Thoracic aorta (tissue), 2 donors: ENCODE measurements at places on chromosomes 1 and 21. TPM values are rescaled to one million over a fixed set of nuclear protein-coding genes. Genes with fewer than 3 reads are reported as not detected.

DNA sequence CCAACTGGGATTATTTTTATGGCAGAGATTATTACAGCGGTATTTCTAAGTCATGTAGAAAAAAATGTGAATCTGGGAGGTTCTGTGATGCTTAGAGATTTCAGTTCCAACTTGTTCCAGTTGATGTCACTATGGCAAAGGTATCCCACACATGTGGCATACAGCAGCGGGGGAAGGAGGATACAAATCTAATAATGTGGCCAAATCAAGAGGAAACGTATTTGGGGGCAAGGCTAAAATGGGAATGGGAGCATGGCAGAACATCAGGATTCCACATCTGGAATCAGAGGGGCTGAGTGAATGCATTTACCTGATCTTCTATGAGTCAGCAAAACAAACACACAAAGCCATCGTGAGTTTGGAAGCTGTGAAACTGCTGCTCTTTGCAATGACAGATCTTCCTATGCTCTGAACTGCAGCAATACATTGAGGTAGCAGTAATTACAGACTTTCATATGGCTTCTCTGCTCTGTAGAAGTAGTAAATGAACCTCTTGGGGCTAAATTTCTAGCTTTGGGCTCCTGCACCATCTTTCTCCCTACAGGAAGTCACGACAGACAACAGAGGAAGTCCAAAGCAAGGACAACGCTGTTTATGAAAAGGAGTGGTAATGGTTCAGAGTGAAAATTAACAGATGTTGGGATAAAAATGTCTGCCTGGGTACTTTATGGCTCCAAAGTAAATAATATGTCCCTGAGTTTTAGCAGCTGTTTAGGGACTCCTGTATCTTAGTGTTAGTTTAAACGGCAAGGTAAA is 55.5 kb downstream of the GABPA start:
- no peaks in the 10 kb centered on the region for H3K4me1 ChIP-seq
- no peak for DNase-seq
- H3K27ac ChIP-seq, result no peak overlapping the region
- H3K36me3 ChIP-seq, result no peaks in the 10 kb centered on the region
- H3K4me3 ChIP-seq, result peak overlapping the region; percentile 57

DNA sequence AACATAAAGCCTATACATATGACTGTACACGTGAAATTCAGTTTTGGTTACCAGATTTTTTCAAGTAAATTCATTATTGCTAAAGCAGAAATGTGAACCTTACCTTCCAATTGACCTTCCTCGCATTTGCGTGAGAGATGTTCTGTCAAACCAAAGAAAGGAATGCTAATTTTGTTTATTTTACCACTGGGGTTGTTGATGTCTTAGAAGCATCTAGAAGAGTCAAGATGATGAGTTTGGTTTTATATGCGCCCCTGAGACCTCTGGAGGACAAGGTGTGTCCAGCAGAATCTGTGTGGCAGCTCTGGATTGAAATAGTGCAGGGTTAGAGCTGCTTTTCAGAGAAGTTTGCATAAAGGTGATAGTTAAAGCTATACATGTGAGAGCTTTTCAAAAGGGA is 48.4 kb downstream of the ZBTB40 start:
- H3K36me3 ChIP-seq, result no peaks in the 10 kb centered on the region
- peak overlapping the region; percentile 4 for H3K4me3 ChIP-seq
- H3K27ac ChIP-seq, result peak overlapping the region; percentile 51
- H3K27me3 ChIP-seq, result no peaks in the 10 kb centered on the region

- peaks cover 29% of the 10 kb centered on the region for H3K36me3 ChIP-seq
- DNase-seq, result no peak
- H3K4me3 ChIP-seq, result no peak overlapping the region
- peak overlapping the region; percentile 15 for H3K27ac ChIP-seq
- H3K4me1 ChIP-seq, result peaks cover 25% of the 10 kb centered on the region
- H3K27me3 ChIP-seq, result no peaks in the 10 kb centered on the region
Observed at GRCh38 chr1:230836793-230837192, 31.5 kb downstream of the C1orf198 start.

DNA sequence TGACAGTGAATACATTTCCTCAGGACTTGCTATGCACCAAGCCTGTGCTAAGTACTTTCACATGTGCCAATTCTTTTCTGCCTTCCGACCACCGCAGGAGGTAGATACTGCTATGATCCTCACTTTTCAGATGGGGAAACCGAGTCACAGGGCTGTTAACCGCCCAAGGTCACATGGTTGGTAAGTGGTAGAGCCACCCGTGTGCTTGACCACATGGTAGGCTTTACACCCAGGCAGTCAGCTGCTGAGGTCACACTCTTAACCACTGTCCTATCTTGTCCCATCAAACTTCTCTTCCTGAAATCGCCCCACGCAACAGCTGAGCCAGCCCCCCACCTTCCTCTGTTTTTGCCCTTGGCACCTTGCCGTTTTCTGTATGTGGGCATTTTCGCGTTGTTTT is 31.0 kb upstream of the SDHB start:
- DNase-seq, result no peak
- no peaks in the 10 kb centered on the region for H3K4me1 ChIP-seq
- no peaks in the 10 kb centered on the region for H3K27me3 ChIP-seq
- H3K27ac ChIP-seq, result no peak overlapping the region
- H3K36me3 ChIP-seq, result no peaks in the 10 kb centered on the region
- no peak overlapping the region for H3K4me3 ChIP-seq

- H3K4me1 ChIP-seq, result no peaks in the 10 kb centered on the region
- no peak overlapping the region for H3K4me3 ChIP-seq
- no peaks in the 10 kb centered on the region for H3K36me3 ChIP-seq
Observed at GRCh38 chr1:119275145-119276134, 93.1 kb upstream of the HAO2 start.

The LRRC8B gene
- 6.5 TPM for total RNA-seq

DNA sequence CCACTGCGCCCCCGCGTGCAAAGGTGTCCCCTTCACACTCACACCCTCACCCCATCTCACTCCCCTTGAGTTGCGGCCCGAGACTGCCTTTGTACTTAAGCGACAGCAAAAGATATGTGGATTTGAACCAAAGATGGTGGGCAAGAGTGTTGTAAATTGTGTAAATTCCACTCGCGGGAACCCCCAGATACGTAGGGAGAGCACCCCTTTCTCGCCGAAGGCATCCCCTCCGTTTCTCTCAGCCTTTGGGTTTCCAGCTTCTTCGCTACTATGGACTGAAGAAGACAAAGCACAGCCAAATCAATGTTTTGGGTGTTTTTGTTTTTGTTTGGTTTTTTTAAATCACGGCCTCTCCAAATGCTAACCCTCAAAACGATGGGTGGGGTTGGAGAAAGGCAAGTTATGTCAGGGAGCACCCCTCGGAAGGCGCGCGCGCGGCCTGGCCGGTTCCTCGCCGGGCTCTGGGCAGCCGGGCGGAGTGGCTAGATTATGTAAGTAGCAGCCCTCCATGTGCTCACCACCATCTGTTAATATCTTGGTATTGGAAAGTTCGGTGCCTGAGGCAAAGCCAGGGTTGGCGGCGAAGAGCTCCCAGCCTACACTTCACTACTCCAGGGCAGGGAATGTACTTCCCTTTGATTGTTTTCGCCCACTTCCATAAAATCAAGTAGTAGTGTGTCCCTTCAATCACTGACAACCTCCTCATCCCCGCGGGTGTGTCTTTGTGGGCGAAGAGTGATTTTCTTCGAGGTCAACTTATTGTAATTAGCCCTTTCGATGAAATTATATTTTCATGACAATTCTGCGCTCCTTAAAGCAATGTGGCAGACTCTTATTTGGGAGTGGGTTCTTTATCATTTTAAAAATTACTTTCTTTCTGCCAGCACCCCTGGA is 4.0 kb upstream of the PROX1 start:
- no peak overlapping the region for H3K27ac ChIP-seq
- no peak for DNase-seq
- peaks cover 9% of the 10 kb centered on the region for H3K4me1 ChIP-seq
- peaks cover 36% of the 10 kb centered on the region for H3K27me3 ChIP-seq
- no peaks in the 10 kb centered on the region for H3K36me3 ChIP-seq

DNA sequence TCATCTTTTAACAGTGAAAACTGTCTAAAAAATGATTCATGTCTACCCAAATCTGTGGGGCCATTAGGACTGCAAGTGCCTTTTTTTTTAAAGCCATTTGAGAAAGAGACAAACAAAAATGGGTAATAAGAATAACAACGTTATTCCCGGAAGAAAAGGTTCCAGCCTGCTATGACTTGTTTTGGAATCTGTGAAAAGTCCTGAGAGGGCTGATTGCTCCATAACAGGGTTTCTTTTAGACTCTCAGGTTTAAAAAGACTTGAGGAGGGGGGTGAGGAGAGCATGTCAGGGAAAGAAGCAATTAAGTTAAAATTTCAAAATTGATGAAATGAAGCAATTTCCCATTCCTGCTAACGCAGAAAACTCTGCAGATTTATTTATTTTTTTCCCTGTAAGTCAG is 56.4 kb downstream of the CACHD1 start:
- H3K36me3 ChIP-seq, result no peaks in the 10 kb centered on the region
- H3K4me3 ChIP-seq, result peak overlapping the region; percentile 41
- DNase-seq, result no peak
- H3K27ac ChIP-seq, result peak overlapping the region; percentile 41
- no peaks in the 10 kb centered on the region for H3K27me3 ChIP-seq

DNA sequence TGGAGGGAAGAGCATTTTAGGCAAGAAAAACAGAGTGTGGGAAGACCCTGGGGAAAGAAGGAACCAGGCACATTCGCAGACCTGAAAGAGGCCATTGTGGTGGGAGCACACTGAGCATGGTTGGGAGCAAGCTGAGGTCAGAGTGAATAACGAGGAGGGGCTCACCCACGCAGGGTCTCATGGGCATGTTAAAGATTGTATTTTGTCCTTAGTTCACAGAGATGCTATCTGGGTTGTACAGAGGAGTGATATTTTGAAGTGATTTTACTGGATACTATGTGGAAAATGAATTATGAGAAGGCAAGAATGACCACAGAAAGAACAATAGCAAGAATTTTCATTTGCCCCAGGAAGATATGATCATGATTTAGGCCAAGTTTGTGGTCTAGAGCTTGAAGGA is 578.3 kb upstream of the NR5A2 start:
- no peak for DNase-seq
- H3K4me1 ChIP-seq, result no peaks in the 10 kb centered on the region
- H3K27me3 ChIP-seq, result no peaks in the 10 kb centered on the region
- H3K27ac ChIP-seq, result no peak overlapping the region
- no peaks in the 10 kb centered on the region for H3K36me3 ChIP-seq

The TOMM40L gene
- 13.4 TPM for total RNA-seq

- no peaks in the 10 kb centered on the region for H3K27me3 ChIP-seq
- no peak overlapping the region for H3K4me3 ChIP-seq
- no peaks in the 10 kb centered on the region for H3K36me3 ChIP-seq
- no peak for DNase-seq
Observed at GRCh38 chr1:73765551-73766233, 432.3 kb downstream of the LRRIQ3 start.

The DIO1 gene
- total RNA-seq, result not detected

DNA sequence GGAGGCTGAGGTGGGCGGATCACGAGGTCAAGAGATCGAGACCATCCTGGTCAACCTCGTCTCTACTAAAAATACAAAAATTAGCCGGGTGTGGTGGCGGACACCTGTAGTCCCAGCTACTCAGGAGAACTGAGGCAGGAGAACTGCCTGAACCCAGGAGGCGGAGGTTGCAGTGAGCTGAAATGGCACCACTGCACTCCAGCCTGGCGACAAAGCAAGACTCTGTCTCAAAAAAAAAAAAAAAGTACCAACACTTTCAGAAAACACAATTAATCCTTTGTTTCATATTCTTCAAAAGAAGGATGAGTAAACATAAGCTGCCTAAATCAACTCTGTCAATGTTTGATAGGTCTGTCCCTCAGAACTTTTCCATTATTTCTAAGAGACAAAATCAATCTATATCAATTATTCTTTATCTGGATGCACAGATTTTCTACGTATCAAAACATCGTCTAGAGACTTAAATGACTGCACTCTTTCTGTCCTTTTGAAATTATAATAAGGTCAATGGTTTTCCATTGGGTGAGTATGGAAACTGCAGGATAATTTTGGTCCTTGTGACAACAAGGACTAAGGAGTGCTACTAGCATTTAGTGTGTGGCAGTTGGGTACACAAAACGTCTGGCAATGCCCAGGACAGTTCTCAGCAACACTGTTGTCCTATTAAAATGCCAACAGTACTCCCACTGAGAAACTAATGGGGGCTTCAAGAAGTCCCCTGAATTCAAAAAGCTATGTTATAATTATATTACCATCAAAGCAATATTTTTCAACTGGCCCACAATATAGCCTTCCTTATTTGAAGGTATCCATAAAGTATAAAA is 40.7 kb downstream of the LPGAT1 start:
- no peak for DNase-seq
- H3K4me3 ChIP-seq, result no peak overlapping the region
- peaks cover 12% of the 10 kb centered on the region for H3K36me3 ChIP-seq
- H3K27me3 ChIP-seq, result no peaks in the 10 kb centered on the region

GRCh38 chr1:85433096-85433495 is 31.9 kb downstream of the DDAH1 start:
- no peaks in the 10 kb centered on the region for H3K27me3 ChIP-seq
- H3K27ac ChIP-seq, result no peak overlapping the region
- H3K4me1 ChIP-seq, result peaks cover 3% of the 10 kb centered on the region
- H3K36me3 ChIP-seq, result no peaks in the 10 kb centered on the region
- no peak overlapping the region for H3K4me3 ChIP-seq
- no peak for DNase-seq

DNA sequence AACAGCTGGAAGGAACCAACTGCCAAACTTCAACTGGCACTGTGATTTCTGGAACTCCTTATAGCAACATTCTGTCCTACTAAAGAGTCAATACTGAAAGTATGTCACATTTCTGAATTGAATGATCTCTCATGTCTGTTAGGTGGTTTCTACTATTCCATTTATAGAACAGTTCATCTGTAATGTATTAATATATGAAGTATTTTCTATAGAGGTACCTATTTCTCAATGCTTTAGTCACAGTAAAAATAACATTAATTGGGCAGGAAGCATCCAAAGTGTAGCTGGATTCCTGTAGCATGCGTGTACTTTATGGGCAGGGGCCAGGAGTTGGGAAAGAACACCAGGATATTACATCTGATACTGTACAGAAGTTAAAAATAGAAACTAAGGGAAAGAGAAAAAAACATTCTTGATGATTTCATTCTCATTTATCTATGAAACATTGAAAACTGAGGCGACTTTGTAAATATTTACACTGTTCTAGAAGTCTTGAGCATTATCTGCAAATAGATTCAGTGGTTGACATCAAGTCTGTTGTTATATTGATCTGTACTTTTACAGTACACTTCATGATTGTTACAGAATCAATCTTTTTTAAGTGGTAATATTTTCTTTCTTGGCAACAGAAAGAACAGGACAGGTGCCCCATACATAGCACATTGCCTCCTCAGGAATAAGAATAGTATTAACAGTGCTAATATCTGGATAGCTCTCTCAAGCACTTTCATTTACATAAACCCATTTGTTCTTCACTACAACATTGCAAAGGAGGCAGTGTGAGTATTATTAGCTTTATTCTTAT is 6.2 kb upstream of the ZNF281 start:
- no peaks in the 10 kb centered on the region for H3K27me3 ChIP-seq
- DNase-seq, result peak; percentile 52
- peak overlapping the region; percentile 44 for H3K4me3 ChIP-seq
- peak overlapping the region; percentile 46 for H3K27ac ChIP-seq
- H3K36me3 ChIP-seq, result no peaks in the 10 kb centered on the region
- H3K4me1 ChIP-seq, result peaks cover 8% of the 10 kb centered on the region
